Non-pigmented ciliary epithelial cell (primary cell): ENCODE measurements at places on chromosomes 13 and 19.

DNA sequence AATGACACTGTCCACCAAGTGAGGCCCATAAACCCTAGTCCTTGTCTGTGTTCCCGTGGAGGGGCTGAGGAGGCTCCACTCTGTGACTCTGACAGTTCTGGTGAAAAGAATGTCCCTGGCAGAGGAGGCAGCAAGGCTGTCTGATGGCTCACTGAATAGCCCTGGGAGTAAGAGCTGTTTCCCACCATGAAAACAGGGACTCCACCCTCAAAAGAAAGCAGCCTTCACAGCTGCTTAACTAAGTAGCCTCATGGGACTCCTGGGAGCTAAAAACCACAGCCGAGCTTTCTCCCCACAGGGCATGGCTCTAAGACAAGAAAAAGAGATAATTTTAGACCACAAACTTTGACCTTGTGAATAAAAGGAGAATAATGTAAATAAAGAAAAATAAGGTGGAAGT, 135.1 kb upstream of the FRY start:
- peak; percentile 23 for DNase-seq

GRCh38 chr13:51624695-51625345, 40.6 kb downstream of the WDFY2 start:
- no peak for DNase-seq

- DNase-seq = no peak
Measured at GRCh38 chr13:97307882-97308624, 85.9 kb downstream of the MBNL2 start.

DNA sequence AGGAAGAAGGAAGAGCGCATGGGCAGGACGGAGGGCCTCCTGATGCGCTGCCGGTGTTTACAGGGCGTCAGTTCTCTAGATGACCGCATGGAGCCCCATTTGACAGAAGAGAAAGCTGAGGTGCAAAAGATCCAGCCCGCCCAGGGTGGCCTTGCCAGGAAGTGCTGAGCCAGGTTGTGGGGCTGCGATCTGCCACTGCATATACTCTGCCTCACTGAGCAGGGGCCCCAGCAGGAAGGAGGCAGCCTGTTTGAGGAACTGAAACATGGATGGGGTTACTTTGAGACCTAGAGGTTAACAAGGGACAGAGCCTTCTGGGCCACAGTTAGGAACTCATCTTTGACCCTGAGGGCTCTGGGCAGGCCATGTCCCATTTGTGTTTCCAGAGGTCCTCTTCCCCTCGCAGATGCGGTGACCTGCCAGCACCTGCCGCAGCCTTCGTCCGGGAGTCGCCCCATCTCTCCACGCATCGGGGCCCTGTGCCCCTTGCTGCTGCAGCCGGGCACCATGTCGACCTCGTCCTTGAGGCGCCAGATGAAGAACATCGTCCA, 3.2 kb downstream of the EPN1 start:
- DNase-seq = no peak

DNA sequence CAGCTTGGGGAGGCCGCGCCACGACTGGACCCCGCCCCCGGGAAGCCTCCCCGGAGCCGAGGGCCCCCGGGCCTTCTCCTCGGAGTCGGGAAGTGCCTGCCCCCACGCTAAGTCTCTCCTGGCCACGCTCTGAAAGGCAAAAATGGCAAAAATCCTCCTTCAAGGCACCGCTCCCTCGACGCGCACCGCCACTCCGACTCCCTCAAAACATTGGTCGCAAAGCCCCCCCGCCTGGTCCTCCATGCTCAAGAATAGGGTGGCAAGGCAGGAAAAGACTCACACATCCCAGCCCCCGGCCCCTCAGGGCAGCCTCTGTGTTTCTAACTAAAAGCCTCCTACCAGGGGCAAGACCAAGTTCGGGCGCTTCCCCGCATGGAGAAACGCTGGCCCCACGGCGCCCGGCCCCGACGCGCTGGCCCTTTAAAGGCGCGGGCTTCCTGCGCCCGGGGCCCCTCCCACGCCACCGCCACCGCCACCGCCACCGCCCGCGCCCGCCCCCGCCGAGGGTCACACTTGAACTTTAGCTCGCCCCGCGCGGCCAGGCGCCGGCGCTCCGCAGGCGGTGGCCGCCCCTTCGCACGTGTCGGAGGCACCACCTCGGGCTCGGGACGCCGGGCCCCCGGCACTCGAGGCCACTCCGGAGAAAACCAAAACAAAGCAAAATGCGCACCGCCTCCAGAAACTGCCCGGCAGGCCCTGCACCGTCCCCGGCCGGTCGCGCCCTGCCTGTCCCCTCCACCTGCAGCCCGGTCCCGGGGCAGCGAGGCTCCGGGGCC, 1.9 kb downstream of the FOXO1 start:
- DNase-seq = no peak

DNA sequence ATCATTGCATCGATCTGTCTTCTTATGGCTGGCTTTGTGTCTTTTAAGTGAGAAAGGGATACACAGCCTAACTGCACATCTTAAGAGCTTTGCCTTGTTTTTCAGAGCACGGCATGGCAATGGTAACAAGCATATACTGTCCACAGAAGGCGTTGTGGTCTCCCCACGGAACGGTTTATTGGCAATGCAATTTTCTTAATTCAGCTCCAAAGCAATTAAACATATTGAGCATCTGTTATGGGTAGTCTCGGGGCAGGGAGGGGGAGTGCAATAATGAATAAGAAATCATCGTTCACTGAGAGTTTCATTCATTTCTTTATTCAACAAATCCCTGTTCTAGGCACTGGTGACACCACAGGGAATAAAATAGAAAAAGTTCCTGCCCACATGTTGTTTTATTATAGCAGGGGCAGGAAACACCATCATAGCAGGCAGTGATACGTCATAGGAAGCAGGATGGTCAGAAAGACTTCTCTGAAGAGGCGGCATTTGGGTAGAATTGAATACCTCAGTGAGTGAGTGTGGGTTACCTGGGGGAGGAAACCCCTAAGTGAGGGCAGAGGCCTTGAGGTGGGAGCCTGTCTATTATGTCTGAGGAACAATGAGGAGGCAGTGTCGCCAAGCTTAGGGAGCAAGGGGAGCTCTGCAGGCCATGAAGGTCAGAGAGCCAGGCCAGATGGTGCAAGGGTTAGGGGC, 185.7 kb upstream of the KL start:
- DNase-seq = no peak

- DNase-seq = no peak
Measured at GRCh38 chr13:48278806-48279205, 24.7 kb upstream of the RB1 start.

DNA sequence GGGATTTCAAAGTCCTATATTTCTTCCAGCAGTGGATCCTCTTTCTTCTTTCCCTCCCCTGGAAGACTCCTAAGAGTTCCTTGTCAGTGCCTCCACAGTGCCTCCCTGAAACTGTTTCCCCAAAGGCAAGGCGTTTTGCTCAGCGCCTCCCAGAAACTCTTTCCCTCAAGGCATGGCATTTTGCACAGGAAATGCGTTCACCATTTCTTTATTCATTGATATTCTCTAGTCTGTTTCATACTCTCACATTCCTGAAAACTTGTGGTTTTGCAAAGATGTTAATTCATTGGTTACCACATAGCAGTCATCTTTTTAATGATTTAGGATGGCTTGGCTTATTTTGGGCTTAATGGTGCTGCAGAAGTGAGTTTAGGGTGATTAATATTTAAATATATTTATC, 177.3 kb upstream of the SLC10A2 start:
- no peak for DNase-seq

- DNase-seq = no peak
Measured at GRCh38 chr13:70623239-70623638, 515.0 kb upstream of the KLHL1 start.

DNA sequence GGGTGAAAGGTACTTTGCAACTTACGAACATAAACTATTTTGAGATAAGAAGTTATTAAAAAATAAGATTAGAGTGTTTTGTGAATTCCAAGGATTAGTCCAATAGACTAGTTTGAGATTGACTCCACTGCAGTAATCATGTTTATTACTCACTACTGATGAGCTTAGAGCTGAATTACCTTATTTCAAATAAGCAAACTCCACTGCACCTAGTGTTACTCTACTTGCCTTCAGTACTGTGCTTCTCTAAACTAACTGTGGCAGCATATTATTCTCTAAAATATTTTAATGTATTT, 111.7 kb downstream of the MIPEP start:
- DNase-seq = no peak

DNA sequence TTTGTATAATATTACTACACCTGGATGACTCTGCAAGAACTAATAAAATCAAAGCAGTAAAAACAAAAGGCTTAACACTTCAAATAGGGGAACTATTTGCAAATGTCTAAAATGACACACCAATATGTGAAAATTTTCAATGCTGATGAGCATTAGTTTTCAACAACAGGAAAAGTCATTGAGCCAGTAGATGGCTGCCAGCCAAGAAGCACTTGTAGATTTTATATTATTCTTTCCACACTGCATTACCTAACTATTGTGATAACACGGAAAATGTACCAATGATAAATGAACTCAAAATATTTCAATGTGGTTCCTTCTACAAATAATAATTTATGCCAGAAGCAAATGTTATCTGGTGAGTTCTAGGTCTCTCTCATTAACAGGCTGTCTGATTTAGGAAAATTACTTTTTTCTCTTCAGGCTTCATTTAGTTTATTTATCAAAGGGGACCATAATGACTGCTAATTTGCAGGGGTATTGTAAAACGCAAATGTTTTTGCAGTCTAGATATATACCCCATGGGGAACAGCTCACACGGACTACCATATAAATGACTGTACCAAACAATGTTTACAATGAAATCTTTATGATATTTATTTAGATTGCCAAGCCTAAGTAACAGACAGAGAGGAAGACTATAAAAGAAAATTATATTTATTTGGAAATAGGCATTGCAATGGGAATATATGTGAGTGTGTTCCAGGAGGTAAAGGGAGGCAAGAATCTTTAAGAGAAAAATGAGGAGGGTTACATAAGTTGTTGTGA, 407.8 kb downstream of the LIG4 start:
- DNase-seq = no peak

DNA sequence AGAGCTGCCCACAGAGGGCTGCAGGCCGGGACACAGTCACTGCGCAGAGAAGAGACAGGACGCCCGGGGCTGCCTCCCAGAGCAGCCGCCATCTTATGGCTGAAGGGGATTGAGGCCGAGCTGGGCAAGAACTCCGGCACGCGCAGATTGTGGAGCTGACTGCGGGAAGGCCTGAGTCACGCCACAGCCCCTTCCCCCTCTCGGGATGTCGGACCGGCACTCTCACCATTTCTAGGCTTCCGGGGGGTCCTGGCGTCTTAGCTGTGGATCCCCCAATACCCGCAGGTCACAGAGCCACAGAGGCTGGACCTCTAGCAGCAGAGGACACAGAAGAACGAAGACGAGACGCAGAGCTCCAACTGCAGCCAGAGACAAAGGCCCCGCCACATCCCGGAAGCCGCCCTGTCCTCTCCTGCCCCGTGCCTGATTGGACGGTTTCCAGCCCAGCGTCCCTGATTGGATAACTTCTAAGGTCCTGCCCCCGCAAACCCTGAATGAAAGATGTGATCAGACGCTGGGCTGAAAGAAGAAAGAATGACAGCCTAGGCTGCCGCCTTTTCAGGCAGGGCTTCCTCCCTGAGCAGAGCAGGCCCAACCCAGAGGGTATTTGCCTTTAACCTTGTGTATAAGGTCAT, at the start of gene ZNF43:
Gene ZNF43, minus strand, starts transcription at position 373 of the 635 bp plus-strand sequence. Its CDS starts 144 bp downstream, at position 229.
- DNase-seq = peak; percentile 86

GRCh38 chr13:25281935-25282332, 5.4 kb downstream of the MTMR6 start:
- DNase-seq = no peak

- no peak for DNase-seq
Measured at GRCh38 chr13:23175920-23176319, 4.9 kb upstream of the SGCG start.

DNA sequence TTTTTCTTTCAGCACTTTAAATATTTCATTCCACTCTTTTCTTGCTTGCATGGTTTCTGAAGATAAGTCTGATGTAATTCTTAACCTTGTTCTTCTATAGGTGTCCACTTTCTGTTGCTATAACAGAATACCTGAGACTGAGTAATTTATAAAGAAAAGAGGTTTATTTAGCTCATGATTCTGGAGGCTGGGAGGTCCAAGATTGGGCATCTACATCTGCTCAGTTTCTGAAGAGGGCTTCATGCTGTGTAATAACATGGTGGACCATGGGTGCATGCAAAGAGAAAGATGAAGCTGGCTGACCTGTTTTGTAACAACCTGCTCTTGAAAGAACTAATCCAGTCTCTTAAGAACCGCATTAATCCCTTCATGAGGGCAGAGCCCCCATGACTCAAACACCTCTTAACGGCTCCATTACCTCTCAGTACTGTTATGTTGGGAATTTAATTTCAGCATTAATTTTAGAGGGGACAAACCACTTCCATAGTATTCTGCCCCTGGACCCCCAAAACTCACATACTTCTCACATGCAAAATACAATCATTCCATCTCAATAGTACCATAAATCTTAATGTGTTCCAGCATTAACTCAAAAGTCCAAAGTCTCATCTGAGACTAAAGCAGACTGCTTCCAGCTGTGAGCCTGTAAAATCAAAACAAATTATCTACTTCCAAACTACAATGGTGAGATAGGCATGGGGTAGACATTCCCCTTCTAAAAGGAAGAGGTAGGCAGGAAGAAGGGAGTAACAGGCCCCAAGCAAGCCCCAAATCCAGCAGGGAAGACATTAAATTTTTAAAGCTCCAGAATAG, 9.6 kb upstream of the FGF9 start:
- DNase-seq = no peak

GRCh38 chr13:33228648-33229445, 56.7 kb downstream of the STARD13 start:
- no peak for DNase-seq

- no peak for DNase-seq
Measured at GRCh38 chr13:22240716-22241115, 569.8 kb downstream of the FGF9 start.

- DNase-seq = no peak
Measured at GRCh38 chr19:10270180-10270615, 722 bp upstream of the ICAM1 start.

GRCh38 chr13:40190641-40191100, 475.8 kb downstream of the FOXO1 start:
- DNase-seq = peak; percentile 43

GRCh38 chr13:79895416-79895815, 414.5 kb downstream of the NDFIP2 start:
- DNase-seq = no peak

GRCh38 chr13:95579303-95579702, 26.8 kb downstream of the CLDN10 start:
- DNase-seq = no peak

GRCh38 chr19:1874554-1875185, 10.6 kb downstream of the ABHD17A start:
- DNase-seq = no peak

DNA sequence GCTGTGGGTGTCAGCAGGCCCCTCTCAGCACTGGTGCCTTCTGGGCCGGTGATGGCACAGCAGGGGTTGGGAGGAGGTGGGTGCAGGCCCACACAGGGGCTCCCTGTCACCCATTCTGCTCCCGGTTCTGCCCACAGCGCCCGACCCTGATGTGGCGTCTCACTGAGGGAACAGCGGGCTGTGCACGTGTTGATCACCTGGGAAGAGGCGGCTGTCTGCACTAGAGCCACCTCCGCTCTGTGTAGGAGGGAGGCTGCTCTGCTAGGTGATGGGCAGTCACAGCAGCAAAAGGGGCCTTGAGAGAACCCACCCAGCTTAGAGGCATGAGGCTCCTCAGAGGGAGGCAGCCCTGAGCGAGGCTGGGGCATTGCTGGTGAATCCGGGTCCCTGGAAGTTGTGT, 39.2 kb upstream of the TUBGCP3 start:
- DNase-seq = no peak

- DNase-seq = no peak
Measured at GRCh38 chr13:102399791-102400674, 1.8 kb downstream of the FGF14 start.
